Muscle of back (tissue), 13 donors: ENCODE measurements at places on chromosomes 6 and 20. TPM values are rescaled to one million over a fixed set of nuclear protein-coding genes. Genes with fewer than 3 reads are reported as not detected.

HLA-G gene
- 6.3 TPM for polyA plus RNA-seq

CGA gene
- 3.9 TPM for polyA plus RNA-seq

PRL gene
- 1.7 TPM for polyA plus RNA-seq

UBE2V1 gene
- polyA plus RNA-seq, result 130 TPM

SLC17A3 gene
- polyA plus RNA-seq, result not detected

DNA sequence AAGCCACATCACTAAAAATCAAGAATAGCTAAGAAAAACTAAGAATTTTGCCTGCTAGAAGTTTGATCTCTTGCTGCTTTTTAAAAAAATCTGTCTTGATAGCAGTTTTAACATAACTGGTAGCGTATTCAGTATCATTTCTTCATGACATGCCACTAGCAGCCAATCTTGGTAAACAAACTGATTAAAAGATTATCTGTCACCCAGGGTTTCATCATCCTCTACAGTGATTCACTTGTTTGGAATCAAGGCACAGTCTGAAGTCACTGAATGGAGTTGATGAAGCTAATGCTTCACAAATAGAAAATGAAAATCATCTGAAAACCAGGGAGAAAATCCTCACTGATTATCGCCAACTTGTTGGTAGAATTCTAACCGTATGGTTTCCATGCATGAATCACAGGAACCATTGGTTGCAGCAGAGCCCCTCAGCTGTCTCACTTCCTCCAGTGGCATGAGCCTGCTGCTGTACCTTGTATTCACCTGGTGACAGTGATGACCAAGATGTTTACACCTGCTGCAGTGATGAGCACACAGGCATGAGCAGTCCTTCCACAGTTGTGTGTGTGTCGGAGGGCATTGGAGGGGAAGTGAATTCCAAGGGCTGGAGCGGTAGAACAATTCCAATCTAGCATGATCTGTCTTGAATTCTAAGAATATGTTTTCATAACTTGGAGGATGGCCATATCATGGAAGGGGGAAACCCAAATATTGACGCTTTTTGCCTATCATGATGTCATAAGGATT, 275.0 kb downstream of the KHDC1L start:
- peak; percentile 48 for DNase-seq

DNA sequence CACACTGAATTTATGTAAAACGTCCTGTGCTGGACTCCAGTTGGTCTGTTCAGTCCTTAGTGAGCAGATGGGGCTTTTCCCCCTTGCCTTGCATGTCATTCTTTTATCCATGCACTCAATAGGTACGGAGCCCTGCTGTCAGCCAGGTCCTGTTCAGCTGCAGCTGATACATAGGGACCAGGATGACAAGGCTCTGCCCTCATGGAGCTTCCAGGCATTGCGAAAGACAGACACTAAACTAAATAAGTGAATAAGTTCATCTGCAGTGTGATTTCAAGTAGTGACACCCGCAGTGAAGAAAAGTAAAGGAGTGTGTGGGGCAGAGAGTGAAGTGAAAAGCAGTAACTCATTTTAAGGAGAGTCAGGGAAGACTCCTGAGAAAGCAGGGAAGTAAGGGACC, 324.2 kb downstream of the NRN1 start:
- no peak for DNase-seq

- no peak for DNase-seq
Observed at GRCh38 chr20:47669927-47670890, 115.1 kb downstream of the SULF2 start.

GRCh38 chr6:33200219-33201146, at the start of the genes RXRB and SLC39A7:
Gene RXRB (minus strand): TSS chr6:33200665. CDS start chr6:33200476, 189 bp downstream.
Gene SLC39A7 (plus strand): TSS chr6:33200867. CDS start chr6:33201246, 379 bp downstream.
- DNase-seq, result peak; percentile 100
